ENCODE measurements at places on chromosomes 1 and 21.

DNA sequence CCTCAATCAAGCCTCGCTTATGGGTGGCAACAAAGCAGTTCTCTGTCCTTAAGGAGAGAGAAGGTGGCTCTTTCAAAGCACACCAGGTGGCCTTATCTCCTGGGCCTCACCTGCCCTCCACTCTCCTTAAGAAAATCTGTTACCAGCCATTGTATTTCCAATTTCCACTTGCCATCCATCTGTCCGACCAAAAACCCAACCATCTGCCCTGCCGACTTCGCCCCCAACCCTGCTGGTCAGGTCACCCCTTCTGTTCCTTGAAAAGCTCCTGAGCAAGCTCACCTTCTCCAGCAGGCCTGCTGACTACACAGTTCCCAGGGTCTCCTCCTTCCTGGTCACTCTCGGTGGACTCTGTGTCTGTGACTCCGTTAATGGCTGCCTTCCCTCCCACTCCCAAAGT is 619 bp upstream of the IGFN1 start:
- no peak for DNase-seq

DNA sequence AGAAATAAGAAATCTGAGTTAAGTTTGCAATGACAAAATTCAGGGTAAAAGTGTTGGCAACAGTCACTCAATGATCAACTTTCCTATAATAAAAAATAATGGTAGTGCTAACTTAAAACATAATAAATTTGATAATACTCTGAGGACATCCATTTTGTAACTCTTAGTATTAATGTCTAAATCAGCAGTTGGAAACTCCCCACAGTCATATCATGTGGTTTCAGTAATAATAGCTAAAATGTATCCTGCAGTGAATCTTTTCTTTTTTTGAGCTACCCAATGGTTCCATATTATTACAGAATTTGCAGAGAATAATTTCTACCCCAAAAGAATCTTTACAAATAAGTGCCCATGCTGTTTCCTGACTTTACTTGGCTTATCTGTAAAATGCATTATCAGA is 286.7 kb downstream of the PTPRC start:
- no peak for DNase-seq

DNA sequence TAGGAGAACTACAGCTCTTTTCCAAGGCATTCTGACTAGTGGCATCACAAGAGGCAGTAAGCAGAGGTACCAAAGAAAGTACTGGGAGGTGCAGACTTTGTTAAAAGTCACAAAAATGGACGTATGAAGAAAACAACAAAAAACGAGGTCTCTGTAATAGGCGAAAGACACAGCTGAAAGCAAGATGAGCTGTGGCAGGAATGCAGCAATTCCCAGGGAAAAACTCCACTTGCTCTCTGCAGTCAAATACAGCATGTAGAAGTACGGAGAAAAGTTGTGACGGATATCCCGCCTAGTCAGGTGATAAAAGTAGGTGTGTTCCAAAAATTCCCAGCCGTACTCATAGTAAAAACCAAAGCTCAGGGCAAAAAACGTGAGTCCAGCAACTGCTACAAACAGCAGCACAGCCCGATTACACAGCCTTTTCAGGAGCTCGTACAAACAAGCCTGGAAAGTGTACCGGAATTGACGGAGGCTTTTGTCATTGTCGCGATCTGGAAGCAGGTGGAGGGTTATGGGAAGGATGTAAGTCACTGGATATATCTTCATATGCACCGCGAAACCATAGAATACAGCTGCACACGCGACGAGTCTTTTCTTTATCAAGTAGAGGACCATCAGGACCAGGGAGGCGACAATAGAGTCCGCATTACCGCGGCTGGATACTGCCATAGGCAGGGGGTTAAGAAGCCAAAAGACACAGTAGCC is 979 bp downstream of the PIGM start:
- DNase-seq = no peak

DNA sequence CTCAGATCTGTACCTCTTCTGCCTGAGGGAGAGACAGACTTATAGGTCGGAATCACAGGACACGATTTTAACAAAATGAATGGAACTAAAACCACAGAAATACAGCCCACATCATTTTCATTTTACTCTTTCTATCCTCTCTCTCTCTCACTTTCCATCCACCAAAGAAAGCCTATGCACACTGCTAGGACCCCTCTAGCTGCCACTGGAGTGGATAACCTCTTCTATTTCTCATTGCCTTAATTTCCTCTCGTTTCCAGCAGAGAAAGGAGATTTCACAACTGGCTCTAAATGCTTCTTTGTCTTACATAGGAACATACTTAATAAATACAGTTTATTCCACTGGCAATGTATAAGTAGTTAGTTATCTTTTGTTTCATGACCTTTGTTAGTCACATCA is 867.8 kb upstream of the ADGRL4 start:
- DNase-seq = no peak

DNA sequence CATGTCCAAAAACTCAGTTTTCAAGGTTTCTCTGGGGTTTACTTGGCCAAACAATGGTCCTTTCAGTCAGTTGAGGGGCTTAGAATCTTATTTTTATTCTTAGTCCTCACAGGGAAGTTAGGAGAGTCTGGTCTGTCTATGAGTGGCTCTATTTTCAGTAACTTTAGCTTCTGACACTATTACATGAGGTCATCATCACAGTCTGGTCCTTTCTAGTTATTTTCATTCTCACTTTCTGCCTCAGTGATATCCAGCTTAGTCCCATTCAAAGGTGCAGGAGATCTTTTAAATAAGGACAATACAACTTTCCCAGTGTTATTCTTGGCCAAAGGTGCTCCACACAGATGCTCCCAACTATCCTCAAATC is 30.0 kb upstream of the FGGY start:
- DNase-seq = no peak

DNA sequence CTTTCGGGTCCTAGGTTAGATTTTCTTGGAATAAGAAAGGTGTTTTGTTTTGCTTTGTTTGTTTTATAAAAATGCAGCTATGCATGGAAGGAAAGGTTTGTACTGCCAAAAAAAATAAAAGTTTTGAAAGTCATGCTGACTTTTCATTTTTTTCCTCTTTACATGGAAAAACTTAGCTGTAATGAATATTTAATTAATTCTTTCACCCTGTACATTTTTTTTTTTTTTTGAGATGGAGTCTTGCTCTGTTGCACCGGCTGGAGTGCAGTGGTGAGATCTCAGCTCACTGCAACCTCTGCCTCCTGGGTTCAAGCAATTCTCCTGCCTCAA is 48.7 kb downstream of the NENF start:
- DNase-seq = no peak

DNA sequence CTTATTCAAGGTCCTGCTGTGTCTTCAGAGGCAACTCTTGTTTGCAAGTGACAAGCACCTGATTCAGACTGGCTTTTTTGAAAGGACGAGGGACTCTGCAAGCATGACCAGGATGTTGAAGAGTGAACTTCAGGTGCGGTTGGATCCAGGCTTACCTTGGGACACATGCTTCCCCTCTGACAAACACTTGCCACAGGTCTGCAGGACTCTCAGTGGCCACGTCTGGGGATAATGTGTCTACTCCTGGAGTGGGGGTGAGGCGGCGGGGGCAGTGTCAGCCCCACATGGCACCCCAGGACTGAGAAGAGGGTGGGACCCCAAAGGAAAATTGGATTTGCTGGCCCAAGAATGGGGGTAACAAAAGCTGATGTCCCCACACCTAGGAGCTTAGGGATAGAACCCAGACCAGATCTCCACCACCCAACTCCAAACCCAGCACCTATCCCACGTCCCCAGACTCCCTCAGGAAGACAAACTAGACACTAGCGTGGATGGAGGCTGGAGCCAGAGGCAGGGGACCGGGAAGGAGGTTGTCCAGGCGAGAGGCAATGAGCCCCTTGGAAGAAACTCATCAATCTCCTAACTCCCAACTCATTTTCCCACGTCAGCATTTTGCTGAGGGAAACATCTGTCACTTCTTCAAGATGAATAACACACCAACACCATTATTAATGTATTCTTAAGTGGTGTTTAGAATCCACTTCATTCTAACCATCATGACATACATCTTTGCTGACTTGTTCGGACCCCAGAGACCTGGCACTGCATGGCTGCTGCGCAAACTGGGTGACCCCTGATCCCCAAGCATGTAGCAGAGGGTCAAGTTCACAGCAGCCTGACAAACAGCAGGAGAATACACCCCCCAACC is 32.0 kb upstream of the LAPTM5 start:
- no peak for DNase-seq

- DNase-seq = no peak
Observed at GRCh38 chr1:2833454-2834145, 32.1 kb upstream of the TTC34 start.

DNA sequence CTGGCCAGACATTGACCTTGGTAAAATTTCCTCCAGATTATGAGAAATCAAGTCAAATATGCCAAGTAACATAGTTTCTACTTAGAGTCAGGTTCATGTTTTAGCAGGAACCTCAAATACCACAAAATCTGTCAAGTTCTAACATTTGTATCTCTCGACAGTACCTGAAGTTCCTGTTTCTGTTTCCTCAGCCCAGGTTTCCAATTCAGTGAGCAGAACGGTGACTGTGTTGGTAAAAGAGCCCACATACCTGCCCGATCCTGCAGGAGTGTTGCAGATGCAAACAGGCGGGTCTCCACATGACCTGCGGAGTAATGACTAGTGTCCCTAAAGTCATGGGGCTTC is 57.9 kb upstream of the LGALS8 start:
- no peak for DNase-seq

- DNase-seq = no peak
Observed at GRCh38 chr1:228337031-228337564, 69.5 kb downstream of the TRIM11 start.

DNA sequence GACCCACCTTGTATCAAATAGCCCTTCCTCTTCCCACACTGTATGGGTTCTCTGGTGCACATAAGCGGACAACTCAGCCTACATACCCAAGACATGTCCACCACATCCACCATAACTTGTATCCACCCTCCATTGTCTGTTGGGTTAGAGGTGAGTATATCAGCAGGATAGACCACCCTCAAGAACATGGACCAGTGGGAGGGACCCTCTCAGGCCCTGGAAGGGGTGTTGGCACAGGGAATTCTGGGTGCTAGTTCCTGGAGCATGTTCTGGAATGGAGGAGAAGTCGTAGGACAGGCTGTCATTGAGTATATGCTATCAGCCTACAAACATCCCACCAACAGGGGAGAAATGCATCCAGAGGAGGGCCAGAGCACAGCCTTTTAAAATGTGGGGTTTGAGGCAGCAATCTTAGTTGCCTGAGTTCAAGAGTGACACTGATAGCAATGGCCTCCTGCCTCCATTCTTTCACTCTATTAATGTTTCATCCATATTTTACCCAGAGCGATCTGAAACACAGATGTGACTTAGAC is 7.5 kb downstream of the CD55 start:
- DNase-seq = no peak

All from activated CD4-positive, alpha-beta T cell treated with anti-CD3 and anti-CD28 coated beads for 48 hours (primary cell).